ENCODE measurements at places on chromosomes 7 and 10.

DNA sequence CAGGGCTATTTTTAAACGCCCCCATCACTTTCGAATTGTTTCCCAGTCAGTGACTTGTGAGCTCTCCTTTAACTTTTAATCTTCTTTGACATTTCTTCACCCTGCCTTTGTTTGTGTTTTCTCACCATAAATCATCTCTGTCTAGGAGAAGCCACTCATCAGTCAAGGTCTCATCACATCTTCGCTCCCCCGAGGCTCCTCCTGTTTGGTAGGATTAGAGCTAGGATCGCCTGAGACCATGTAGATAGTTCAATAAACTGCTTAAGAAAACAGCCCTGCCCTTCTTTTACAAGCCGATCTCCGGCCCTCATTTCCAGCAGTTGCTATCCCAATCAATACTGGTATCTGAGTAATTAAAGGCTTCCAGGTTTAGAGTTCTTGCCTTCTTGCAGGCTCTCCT, 472.8 kb upstream of the ADARB2 start:
- no peak for DNase-seq

- DNase-seq = no peak
Measured at GRCh38 chr10:124896751-124897150, 45.2 kb upstream of the ZRANB1 start.

- DNase-seq = no peak
Measured at GRCh38 chr7:29990931-29991330, 1.3 kb upstream of the SCRN1 start.

DNA sequence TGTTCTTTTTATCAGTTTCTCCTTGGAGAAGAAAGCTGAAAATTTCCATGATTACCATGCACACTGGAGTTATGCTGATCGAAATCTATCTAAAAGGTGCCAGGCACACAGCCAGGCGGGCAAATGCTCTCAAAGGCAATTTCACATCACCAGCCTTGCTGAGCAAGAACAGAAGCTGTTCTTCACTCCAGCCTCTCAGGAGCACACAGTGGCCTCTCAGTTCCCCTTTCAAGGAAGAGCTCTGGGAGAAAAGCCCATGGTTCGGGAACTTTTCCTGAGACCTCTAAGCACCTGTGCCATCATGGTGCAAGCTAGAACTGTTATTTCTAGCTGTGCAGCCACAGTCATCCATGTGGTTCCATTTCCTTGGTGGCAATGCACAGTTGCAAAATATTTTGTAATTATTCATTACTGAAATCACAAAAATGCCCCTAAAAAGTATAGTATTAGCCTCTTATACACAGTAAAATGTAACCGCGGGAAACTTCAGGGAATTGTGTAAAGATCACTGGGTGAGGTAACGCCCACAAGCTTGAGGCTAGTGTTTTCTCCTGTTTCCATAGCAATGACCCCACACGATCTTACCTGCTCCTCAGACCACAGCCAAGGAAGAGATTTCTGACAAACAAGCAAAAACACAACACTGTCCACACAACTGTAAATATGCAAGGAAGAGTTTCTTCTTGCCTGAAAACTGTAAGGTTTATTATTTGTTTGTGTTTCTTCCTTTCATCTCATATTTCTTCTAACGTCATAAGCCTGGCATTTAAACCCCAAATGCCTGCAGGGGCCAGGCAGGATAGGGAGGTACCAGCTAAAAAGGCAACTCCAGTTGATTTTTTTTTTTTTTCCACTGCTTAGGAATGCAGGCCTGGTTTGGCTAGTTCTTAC, 121.2 kb downstream of the FAM107B start:
- DNase-seq = no peak

- no peak for DNase-seq
Measured at GRCh38 chr10:31959461-31960173, 31.0 kb upstream of the ARHGAP12 start.

DNA sequence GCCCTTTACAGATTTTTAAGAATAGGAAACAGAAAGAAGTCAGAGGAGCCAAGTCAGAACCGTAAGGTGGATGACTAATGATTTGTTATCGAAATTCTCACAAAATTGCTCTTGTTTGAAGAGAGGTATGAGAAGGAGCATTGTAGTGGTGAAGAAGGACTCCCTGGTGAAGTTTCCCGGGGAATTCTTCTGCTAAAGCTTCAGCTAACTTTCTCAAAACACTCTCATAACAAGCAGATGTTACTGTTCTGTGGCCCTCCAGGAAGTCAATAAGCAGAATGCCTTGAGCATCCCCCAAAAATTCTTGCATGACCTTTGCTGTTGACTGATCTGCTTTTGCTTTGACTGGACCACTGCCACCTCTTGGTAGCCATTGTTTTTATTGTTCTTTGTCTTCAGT, 152.9 kb downstream of the HGF start:
- DNase-seq = no peak

- no peak for DNase-seq
Measured at GRCh38 chr10:89235073-89235798, 16.3 kb downstream of the LIPA start.

GRCh38 chr10:103784089-103784488, 71.3 kb downstream of the SH3PXD2A start:
- DNase-seq = no peak
